ENCODE measurements at places on chromosomes 5 and 9.

DNA sequence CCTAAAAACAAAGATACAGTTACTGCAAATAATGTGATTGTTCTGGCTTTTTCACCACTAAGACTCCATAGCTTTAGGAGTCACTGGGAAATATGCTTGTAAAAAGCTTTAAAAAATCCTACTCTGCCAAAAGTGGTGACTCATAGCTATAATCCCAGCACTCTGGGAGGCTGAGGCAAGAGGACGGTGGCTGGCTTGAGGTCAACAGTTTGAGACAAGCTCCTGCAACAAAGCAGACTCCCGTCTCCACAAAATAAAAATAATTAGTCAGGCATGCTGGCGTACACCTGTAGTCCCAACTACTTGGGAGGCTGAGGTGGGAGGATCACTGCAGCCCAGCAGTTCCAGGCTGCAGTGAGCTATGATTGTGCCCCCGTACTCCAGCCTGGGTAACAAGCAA lies 406.4 kb downstream of the HTR1A start:
- DNase-seq: no peak

DNA sequence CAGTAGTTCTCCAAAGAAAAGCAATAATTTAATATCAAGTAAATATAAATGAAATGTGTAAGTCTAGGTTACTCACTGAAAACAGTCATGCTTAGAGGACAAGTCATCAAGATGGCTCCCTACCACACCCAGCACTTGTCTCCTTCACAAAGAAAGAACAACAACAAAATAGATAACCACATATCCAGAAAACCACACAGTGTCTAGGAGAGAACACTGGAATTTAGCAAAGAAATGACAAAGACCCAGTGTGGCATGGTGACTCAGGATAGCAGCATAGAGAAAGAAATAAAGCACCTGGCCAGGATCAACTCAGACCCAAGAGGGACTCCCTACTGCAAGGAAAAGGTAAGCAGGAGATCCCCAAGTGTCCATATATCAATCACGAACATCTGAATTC lies 356.2 kb downstream of the TMEM161B start:
- DNase-seq: no peak

- no peak for DNase-seq
These were observed 47.5 kb upstream of the CPLX2 start for GRCh38 chr5:175823731-175824525.

DNA sequence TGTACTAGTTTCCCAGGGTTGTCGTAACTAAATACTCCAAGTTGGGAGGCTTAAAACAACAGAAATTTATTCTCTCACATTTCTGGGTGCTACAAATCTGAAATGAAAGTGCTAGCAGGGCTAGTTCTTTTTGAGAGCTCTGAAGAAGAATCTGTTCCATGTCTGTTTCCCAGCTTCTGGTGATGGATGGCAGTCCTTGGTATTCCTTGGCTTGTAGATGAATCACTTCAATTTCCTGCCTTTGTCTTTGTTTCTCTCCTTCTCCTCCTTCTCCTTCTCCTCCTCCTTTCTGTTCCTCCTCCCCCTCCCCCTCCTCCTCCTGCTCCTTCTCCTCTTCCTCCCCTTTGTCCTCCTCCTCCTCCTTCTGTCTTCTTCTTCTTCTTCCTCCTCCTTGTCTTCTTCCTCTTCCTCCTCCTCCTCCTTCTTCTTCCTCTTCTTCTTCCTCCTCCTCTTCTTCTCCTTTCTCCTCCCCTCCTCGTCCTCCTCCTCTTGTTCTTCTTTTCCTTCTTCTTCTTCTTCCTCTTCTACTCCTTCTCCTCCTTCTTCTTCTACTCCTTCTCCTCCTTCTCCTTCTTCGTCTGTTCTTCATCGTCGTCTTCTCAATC lies 104.7 kb upstream of the ANKRD55 start:
- DNase-seq: no peak

GRCh38 chr5:135514116-135514515 lies 21.6 kb downstream of the NEUROG1 start:
- peak; percentile 69 for DNase-seq

DNA sequence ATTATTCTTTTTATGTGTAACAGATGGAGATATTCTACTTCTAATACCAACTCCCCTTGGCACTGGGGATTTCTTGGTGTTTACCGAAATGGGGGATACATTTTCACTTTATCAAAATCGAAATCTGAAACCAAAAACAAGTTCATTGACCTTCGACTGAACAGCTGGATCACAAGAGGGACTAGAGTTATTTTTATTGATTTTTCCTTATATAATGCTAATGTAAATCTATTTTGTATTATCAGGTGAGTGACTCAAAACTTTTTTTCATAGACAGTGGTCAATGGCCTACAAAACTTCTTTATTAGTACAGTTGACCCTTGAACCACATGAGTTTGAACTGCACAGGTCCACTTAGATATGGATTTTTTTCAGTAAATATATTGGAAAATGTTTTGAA lies 10.2 kb downstream of the PKD2L2 start:
- DNase-seq: no peak

DNA sequence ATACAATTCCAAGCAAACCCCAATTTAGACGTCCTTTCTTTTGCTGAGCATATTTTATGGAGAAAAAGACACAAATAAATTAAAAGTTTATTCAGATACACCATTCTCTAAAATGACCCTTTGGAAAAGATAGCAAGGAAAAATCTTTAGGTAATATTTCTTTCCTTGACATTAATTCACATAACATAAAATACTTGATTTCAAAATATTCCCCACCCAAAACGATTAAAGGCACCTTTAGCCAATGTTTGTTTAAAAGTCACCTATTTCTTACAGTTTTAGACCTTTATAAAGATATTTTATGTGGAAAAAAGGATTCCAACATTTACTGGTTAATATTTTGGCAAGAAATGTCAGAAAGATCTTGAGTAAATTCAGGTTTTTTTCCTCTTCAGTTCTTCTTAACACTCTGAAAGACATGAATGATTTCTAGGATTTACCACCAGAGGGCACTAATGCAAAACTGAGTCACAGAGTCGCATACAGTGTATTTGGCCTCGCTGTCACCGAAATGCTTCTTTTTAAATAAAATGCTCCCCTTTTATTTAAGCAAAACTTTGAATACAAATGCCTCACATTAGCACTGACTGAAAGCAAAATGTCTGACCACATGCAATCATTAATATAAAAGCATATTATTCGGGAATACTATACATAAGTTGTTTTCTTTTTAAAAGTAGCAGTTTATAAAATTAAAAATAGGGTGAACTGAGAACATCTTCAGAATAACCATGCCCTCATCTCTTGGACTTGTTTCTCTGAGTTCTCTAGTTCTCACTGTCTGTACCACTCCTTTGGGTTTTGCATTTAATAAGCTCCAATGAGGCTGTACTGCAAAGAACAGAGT lies 122.5 kb downstream of the SLC1A3 start:
- peak; percentile 82 for DNase-seq

DNA sequence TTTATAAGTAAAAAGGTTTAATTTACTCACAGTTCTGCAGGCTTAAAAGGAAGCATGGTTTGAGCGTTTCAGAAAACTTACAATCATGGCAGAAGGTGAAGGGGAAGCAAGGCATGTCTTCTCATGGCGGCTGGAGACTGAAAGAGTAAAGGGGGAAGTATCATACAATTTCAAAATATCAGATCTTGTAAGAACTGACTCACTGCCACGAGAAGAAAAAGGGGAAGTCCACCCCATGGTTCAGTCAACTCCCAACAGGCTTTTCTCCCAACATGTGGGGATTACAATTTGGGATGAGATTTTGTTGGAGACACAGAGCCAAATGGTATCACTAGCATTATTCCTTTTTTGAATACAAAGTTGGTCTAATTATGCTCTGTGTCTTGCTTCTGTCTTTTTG lies 627.9 kb upstream of the ST8SIA4 start:
- peak; percentile 76 for DNase-seq

DNA sequence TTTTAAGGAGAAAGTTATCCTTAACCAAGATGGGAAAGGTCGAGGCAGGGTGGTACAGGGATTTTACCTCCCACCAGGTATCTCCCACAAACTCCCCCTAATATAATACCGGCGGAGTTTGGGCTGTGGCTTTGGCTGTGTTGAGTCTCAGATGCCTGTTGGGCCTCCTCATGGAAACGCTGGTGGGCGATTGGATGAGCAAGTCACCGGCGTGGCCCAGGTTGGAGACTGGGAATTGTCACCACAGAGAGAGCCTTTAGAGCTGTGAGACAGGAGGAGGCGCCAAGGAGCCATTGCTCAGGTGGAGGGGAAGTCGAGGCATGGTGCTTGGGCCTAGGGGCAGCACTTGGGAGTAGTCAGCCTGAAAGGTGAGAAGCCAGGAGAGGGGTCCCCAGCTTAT lies 3.4 kb upstream of the CAMSAP1 start:
- DNase-seq: no peak

DNA sequence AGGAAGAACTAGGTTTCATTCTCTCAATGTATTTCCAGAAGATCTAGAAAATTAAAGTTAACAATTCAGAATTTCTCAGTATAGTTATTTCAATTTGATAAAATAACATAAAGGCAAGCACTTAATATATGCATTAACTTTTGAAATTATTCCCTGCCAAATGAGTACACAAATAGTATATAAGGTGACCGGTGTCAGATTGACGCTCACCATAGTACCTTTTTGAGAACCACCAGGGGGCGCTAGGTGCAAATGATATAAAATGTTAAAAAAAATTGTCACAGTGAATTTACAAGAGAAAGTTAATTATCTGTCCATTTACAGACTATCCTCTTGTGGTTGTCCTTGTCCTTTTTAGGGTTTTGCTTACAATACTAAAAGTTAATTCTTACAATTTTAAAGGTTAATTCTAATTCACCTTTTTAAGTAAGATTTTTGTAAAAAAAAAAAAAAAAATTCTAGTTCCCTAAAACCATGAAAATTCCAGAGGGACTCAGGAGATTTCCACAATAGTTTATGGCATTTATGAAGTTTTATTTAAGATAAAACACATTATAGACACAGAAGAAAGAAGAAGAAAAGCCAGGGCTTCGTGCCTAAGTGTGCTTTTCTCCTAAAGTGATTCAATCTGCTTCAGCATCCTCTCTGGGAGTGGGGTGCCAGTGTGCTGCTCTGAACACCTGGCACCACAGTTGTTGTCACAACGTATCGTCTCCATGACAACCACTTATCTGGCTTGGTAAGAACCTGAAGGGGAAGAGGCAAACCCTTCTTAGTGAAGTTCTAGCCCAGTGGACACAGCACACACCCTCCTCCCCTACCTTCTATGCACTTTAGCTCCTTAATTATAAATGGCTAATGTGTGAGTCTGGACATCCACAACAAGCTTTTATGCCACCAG lies 1.7 kb downstream of the ADAMTS16 start:
- DNase-seq: peak; percentile 60

DNA sequence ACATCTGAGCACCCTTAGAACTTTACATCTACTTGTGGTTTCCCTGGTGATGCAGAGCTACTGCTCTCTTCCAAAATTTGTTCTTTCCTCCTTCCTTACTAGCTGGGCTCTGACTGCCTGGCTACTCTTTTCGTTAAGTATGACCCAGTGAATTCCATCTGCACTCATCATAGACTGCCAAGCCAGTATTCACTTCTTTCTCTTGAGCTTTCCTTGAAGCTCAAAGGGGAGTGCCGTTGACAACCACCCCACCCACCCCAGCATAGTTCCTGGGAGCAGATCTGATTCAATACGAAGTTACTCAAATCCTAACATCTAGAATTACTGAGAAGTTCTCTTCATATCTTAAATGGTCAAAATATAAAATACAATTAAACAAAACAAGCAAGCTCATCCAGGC lies 190.5 kb downstream of the ADAMTS12 start:
- DNase-seq: no peak

DNA sequence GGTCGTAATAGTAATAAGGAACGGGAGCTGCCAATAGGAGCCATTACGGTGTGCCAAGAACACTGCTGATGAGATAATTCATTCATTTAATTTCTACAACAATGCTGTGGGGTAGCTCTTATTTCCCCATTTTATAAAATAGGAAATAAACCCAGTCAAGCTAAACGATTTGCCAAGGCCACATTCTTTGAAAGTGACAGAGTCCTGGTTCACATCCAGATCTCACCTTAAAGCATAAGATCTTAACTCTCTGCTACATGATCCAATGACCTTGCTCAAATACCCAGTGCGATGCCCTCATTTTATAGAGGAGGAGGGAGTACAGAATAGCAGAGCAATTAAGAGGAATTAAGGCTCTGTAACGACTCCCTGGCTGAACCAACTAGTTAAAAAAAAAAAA lies 5.0 kb downstream of the PDE6A start:
- DNase-seq: peak; percentile 27

- DNase-seq: peak; percentile 95
These were observed 121.3 kb downstream of the LHFPL2 start for GRCh38 chr5:78527054-78527859.

GRCh38 chr5:100840370-100840769 lies 62.7 kb downstream of the ST8SIA4 start:
- DNase-seq: peak; percentile 85

GRCh38 chr9:92187390-92187789 lies 72.2 kb upstream of the SPTLC1 start:
- no peak for DNase-seq

DNA sequence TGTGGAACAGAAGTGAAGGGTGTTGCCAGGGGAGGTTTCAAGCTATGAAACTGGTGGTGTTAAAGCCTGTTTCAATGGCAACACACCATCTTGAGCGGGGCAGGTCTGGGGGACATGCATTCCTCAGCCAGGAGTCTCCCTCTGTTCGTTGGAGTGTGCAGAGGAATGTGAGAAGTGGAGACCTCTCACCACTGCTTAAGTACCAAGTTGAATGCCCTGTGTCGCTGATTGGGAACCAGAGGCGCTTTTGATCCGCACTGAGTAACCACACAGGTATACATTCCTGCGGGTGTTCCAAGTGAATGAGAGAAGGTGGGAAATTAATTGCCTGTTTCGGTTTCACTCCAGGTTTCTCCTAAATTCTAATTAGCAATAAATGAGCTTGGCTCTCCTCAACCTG lies 99.4 kb downstream of the LIX1 start:
- DNase-seq: no peak

- DNase-seq: no peak
These were observed 59.1 kb upstream of the ENTREP1 start for GRCh38 chr9:69265891-69266290.

DNA sequence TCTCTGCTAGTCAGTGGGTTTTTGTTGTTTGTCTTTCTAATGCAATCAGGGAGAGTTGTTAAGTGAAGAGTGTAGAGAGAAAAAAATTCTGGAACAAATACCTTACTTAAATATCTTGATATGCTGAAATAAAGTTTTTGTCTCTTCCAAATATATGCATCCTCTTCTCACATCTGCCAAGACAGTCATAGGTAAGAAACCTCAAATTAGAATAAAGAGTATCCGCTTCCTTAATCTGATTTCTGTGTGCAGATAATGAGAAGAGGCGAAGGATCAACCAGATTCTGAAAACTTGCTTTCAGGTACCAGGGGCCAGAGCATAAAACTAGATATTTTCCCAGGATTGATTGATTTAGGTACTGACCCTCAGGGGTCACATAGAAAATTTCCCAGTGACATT lies 11.3 kb upstream of the IL6ST start:
- DNase-seq: no peak

- DNase-seq: no peak
These were observed 25.3 kb downstream of the NSUN2 start for GRCh38 chr5:6607559-6607936.

DNA sequence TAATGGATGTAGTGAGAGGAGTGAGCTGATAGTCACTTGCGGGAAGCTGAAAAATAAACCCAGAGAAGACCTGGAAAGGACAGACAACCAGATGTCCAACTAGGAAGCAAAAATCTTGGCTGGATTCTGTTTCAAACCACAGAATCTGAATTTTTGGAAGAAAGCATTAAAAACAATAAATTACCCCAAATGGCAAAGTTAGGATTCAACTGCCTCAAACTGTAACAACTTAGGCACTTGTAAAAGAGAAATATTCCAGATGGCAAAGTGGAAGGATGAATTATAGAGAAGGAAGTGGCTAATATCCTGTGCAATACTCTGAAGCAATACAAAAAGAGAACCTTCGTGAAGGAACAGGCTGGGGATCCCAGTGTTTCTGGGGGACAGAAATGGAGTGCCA lies 46.8 kb upstream of the SLIT3 start:
- DNase-seq: no peak

Data from inflammatory macrophage (primary cell).